ENCODE measurements at places on chromosomes 4 and X.

- DNase-seq: peak; percentile 50
These were observed 32.7 kb upstream of the AMBN start for GRCh38 chr4:70559211-70559830.

GRCh38 chr4:28101583-28101982, 1240.9 kb downstream of the STIM2 start:
- no peak for DNase-seq

- DNase-seq: no peak
These were observed 40.5 kb upstream of the RELL1 start for GRCh38 chr4:37726666-37727065.

- no peak for DNase-seq
These were observed 56.8 kb upstream of the EXOC1L start for GRCh38 chr4:55762819-55763218.

DNA sequence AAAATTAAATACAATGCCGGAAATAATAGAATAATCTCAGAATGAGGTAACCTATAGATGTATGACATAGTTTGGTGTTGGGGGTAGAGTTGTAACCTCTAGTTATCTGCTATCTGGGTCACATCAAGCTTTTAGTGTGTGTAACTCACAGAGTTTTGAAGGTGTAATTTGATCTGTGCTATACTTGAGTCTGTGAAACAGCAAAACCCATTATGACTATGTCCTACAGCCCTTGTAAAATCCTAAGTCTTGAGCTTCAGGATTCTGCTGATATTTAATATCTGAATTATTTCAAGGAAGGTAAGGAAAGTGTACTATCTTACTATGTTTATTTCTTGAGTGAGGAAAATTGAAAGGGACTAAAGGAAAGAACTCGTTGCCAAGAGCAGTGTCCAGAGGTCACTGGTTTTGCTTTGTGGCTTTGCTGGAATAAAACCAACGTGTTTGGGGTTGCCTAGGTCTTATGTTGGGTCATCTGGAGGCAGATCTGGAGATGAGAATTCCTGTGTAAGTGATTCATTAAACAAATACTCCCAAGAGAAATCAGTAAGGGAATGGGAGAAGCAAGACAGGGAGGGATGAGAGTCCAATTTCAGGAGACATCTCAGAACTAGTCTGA, 107.8 kb upstream of the CBLL2 start:
- DNase-seq: peak; percentile 74

DNA sequence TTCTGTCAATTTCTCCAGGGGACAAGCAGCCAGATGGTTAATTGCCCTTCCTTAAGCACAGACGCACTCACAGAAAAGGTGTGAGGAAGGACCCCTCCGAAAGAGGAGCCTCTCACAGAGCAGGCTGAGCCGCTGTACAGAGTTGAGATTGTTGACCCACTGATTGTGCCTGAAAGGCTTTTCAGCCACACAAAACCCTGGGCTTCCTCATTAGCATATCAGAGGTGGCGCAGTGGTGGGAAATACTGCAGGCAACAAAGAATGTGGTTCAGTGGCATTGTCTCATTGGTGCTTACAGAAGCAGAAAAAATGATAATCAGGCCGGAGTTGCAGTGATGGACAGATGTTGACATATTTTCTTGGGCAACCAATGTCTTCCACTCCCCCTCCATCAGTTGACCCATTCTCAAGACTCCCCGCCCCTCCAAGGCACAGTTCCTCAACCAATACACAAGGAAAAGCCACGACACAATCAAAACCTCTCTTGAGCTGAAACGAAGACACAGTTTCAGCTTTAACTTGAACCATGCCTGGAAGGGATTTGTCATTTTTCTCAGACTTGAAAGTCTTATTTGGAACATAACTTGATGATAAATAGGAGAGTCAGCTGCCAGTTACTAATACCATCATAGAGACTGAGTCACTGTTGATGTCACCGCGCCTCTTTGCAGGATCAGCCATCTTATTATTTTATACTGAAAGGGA, 53.1 kb downstream of the ATXN3L start:
- DNase-seq: no peak

DNA sequence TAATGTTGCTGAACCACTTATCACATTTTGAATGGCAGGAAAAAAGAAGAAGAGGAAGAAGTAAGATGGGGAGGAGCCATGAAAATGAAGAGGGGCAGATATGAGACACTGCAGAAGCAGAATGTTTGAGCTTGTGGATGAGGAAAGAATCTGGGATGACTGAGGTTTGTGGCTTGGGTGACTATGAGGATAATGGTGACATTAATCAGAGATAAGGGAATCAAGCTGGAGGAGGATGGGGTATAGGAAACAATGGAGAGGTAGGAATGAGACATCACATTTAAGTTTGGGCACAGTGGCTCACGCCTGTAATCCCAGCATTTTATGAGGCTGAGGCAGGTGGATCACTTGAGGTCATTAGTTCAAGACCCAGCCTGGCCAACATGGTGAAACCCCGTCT, 19.1 kb upstream of the PHF8 start:
- DNase-seq: no peak

GRCh38 chr4:48604527-48604926, 114.5 kb downstream of the ZAR1 start:
- DNase-seq: no peak

- no peak for DNase-seq
These were observed 294.4 kb upstream of the FAT4 start for GRCh38 chr4:125020089-125021034.

DNA sequence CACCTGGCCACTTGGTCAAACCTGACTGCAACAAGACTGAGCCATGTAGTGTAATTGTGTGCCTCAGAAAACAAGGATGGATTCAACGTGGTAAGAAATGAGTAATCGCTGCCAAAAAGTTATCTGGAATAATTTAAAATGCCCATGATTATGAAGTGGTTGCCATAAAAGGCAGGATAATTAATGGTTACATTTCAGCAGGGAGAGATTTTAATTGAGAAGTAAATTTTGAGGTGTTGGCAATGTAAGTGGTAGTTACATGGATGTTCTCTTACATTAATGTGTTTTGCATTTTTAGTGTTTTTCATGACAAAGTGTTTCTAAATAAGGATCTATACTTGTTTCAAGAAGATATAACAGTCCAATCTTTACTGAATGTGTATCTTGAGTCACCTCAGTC, 15.7 kb downstream of the HAUS3 start:
- no peak for DNase-seq

- peak; percentile 10 for DNase-seq
These were observed 21.6 kb downstream of the JAKMIP1 start for GRCh38 chr4:6178757-6179156.

DNA sequence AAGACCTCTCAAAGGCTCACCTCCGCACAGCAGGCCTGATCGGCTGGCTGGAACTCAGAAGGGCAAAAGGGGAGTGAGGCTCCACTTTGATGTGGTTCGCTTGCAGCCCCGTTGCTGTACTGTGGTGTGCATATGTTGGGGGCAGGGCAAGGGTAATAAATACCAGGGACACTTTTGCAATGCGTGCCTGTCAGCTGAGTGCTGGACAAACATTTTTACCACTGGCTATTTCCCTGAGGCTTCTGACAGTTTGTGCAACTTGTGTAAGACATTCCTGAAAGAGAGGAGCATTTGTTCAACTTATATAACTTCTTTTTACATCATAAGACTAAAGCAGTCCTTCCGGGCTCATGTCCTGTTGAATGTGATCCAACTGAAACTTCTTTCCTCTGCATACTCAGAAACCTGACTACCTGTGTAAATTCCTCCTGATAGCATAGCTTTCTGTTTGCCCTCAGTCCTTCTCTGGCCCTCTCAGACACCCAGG, 82.3 kb downstream of the SPRY1 start:
- DNase-seq: no peak

DNA sequence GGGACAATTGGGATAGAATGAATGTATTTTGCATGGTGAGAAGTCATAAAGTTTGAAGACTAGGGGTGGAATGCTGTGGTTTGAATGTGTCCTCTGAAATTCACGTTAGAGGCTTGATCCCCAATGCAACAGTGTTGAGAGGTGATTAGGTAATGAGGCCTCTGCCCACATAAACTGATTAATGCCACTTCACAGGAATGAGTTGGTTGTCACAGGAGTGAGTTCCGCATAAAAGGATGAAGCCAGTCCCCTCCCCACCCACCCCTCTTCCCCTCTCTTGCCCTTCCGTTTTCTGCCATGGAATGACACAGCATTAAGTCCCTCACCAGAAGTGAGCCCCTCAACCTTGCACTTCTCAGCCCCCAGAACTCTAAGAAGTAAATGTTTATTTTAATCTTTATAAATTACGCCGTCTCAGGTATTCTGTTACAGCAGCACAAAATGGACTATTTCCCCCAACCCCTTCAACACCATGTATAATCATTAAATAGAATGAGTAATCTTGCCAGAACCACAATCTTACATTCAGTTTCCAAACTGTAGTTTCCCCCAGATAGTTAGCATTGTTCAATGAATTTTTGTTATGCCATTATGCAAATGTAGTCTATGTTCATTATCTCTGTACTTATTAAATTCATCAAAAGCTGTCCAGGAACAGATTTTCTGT, 5.5 kb upstream of the MMAA start:
- DNase-seq: no peak

DNA sequence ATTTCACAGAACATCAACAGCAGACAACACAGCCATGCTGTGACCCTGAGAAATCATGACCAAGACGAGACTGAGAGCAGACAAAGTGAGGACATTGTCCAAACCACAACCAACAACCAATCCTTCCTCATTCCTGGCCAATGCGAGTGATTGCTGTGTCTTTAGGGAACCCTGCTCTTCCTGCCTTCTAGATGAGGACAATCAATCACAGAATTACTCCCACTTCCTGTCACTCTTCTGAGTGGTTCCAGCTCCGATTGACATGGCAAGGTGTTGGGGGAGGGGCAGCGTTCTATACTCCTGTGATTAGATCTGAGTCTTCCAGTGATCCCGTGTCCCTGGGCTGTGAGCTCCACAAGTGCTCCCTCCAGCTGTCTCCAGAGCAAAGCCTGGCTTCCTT, 227.8 kb downstream of the STIM2 start:
- no peak for DNase-seq

DNA sequence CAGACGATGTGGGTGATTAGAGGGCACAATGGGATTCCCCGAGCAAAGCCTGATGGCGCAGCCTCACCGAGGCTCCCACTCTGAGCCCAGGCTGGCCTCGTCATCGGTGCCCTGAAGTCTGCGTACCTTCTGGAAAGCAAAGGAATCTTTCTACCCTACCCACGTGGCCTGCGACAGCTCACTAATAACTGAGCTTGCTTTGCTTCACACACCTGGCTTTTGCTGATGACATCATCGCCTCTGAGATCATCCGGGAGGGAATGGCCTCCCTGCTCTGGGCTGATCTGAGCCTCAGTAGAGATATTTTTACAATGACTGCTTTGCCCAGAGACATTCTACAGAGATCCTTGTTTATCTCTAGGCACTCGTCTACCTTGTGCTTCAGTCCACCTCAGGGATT, 45.4 kb upstream of the PDLIM3 start:
- no peak for DNase-seq

GRCh38 chr4:125483278-125483677, 168.5 kb downstream of the FAT4 start:
- DNase-seq: no peak

- DNase-seq: no peak
These were observed 655.4 kb upstream of the SLIT2 start for GRCh38 chr4:19596342-19596741.

All from HT1080 (cell line).